ENCODE measurements at places on chromosomes 16 and 17.

DNA sequence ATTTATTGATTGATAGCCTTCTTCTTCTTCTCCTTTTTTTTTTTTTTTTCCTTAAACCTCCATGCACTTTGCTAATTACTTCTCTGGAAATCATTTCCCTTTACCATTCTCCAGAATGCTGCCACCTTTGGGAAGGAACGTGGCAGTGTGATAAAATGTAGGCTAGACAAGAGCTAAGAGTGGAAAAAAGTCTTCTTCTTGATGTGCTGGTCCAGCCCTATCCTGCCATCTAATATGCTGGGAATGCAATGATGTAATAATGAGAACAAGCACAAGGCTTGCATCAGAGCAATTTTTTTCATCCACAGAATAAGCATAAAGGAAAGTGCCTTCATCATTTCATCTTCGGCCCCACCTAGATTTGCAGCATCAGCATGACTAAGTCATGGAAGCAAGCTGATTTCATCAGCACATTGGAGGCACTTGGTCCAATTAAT lies 128.7 kb upstream of the ZFHX3 start:
- H3K27me3 ChIP-seq = no peaks in the 10 kb centered on the region
- no peak for DNase-seq
- H3K4me1 ChIP-seq = peaks cover 13% of the 10 kb centered on the region
- no peak overlapping the region for H3K4me3 ChIP-seq
- no peak overlapping the region for H3K27ac ChIP-seq

GRCh38 chr17:75503976-75504346 lies 11.4 kb downstream of the CASKIN2 start:
- no peaks in the 10 kb centered on the region for H3K27me3 ChIP-seq
- DNase-seq = no peak
- H3K27ac ChIP-seq = no peak overlapping the region
- H3K4me1 ChIP-seq = no peaks in the 10 kb centered on the region
- no peak overlapping the region for H3K4me3 ChIP-seq

DNA sequence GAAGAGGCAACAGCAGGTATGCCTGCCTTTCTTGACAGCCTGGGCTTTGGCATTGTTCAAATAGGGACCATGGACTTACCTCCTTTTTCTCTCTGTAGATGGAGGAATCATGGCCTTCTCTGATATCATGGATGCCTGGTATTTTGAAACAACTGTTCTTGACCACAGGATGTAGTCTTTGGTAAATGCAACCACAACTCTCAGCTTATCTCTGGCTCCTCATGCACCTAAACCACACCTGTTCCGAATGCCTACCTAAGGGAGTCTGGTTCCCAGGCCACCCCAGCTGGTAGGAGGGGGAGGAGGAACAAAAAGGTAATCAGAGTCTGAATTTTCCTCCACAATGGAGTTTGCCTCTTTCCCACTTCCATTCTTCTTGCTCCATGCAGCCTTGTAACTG lies 18.8 kb downstream of the CDK5RAP3 start:
- DNase-seq = no peak
- H3K4me1 ChIP-seq = peaks cover 39% of the 10 kb centered on the region
- no peak overlapping the region for H3K4me3 ChIP-seq
- H3K27me3 ChIP-seq = no peaks in the 10 kb centered on the region
- H3K36me3 ChIP-seq = no peaks in the 10 kb centered on the region
- H3K27ac ChIP-seq = no peak overlapping the region

DNA sequence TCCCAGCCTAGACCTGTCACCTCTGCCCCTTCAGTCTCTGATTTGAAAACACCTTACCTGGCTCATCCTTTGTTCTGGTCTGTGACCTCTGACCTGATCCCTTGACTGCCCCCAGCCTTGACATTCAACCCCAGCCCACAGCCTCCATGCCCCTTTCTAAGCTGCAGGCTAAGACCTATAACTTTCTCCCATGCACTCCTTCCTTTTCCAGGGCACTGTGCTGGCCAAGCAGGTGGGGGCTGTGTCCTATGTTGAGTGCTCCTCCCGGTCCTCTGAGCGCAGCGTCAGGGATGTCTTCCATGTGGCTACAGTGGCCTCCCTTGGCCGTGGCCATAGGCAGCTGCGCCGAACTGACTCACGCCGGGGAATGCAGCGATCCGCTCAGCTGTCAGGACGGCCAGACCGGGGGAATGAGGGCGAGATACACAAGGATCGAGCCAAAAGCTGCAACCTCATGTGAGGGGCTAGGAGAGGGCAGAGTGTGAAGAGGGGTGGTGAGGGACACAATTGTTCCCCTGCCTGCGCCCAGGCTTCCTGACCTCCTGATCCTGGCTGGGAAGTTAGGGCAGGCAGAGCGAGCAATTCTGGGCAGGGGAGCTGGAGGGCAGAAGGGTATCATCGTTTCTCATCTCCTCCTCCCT lies 3.3 kb downstream of the RND2 start:
- H3K4me3 ChIP-seq = no peak overlapping the region
- no peaks in the 10 kb centered on the region for H3K27me3 ChIP-seq
- no peak overlapping the region for H3K27ac ChIP-seq
- peaks cover 40% of the 10 kb centered on the region for H3K4me1 ChIP-seq
- DNase-seq = no peak

DNA sequence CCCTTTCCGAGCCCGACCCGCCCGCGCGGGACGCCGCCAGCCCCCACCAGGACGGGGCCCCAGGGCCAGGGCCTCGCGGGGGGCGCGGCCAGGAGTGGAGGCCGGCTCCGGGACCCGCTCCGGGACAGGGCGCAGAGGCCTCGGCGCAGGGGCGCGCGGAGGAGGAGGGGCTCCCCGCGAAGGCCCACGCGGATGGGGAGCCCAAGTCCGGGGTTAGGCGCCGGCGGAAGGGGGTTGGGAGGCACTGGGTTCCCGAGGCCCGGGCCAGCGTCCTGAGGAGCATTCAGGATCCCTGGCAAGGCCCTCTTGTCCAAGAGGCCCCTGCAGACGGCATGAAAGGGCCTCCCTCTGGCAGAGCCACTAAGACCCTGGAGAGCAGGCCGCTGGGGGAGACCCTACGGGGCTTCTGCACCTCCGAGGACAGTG lies 57.8 kb upstream of the CIBAR2 start:
- DNase-seq = no peak
- peaks cover 11% of the 10 kb centered on the region for H3K27me3 ChIP-seq
- peaks cover 56% of the 10 kb centered on the region for H3K4me1 ChIP-seq
- H3K4me3 ChIP-seq = peak overlapping the region; percentile 54

DNA sequence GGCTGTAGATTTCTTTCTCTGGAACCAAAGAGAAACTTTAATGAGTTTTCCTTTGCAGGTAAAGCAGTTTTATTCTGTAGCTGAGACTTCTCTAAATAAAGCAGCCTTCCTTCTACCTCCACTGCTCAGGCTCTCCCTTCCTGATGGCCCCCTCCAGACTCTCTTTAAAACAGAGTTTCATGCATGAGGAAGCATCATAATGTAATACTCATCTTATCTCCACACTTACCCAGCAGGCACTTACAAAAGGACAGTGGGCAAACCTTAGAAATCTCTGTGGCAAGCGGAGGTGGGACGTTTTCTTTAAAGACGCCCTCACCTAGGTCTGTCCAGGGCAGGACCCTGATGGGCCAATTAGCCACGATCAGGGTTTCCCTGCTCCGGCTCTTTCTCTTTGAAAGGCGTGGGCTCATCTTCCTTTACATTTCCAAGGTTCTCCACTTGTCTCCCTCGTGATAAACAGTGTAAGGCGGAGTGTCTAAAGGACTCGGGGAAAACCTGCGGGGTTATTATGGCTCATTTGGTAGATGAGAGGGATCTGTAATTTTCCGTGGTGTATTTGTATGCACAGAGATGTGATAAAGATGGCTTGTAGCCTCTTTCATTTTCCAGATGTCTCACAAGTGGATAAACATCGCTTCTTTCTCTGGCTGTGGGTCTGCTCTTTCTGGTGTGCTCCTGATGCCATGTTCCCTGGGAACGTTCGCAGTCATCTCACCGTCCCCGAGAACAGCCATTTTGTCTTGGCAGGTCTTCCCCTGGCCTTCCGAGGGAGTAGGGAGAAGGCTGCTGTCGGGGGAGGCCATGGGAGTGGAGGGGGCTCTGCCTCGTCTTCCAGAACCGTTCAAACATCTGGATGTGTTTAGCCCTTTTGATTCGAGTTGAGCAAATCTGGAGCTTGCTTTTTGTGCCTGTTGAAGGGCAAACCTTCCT lies 239.0 kb downstream of the CCDC182 start:
- H3K36me3 ChIP-seq = no peaks in the 10 kb centered on the region
- peaks cover 20% of the 10 kb centered on the region for H3K4me1 ChIP-seq
- peak overlapping the region; percentile 42 for H3K27ac ChIP-seq
- no peak for DNase-seq
- H3K27me3 ChIP-seq = no peaks in the 10 kb centered on the region
- no peak overlapping the region for H3K4me3 ChIP-seq

DNA sequence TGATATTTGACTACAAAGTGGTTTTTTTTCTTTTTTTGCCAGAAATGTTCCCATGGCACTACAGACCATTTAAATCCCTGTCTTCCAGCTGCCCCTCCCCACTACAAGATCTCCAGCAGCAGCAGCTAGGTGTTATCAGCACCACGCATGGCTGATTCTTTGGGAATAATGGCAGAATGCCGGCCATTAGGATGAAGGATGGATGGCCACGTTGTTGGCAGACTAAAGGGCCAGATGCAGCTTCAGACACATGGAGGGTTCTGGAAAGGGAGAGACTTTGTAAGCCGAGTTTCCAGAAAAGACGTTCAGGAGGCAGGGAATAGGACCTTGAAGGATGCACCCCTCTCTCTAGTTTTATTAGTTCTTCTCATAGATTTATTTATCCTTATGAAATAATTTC lies 10.3 kb upstream of the MED9 start:
- DNase-seq = no peak
- no peaks in the 10 kb centered on the region for H3K36me3 ChIP-seq
- no peaks in the 10 kb centered on the region for H3K4me1 ChIP-seq
- H3K4me3 ChIP-seq = no peak overlapping the region
- H3K27me3 ChIP-seq = no peaks in the 10 kb centered on the region

DNA sequence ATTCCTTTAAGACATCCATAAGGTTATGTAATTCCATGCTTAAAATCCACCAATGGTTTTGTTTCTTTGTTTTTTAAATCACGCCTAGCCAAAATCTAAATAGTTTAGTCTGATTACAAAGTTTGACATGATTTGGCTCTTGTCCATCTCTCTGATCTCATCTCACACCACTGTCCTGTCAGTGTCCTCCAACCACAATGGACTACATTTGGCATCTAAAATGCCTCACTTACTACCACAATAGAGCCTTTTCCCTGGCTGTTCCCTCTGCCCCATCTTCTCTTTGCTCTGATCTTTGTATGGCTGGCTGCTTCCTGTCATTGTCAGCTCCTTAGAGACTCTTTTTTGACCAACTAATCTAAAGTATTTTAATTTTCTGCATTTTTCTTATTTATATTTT lies 157.2 kb downstream of the MYO1D start:
- no peaks in the 10 kb centered on the region for H3K4me1 ChIP-seq
- H3K36me3 ChIP-seq = no peaks in the 10 kb centered on the region
- no peak overlapping the region for H3K27ac ChIP-seq
- DNase-seq = no peak
- H3K4me3 ChIP-seq = no peak overlapping the region

DNA sequence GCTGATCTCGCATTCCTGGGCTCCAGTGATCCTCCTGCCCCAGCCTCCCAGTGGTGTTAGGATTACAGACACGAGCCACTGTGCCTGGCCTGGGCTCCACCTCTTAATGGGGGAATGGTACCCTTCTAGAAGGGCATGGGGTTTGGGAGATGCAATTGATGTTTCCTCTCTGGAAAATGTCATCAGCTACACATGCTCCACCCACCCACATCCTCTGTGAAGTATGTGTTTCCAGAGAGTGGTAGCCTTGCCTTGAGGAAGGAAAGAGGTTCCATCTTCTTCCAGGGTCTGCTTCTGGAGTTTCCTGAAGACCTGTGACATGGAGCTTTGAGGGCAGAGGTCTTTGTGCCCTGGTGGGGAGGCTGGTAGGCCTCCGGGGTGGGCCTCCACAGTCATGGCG lies 45.2 kb upstream of the GSE1 start:
- H3K36me3 ChIP-seq = no peaks in the 10 kb centered on the region
- no peak overlapping the region for H3K27ac ChIP-seq
- no peak overlapping the region for H3K4me3 ChIP-seq
- H3K27me3 ChIP-seq = no peaks in the 10 kb centered on the region
- no peak for DNase-seq

- no peak overlapping the region for H3K27ac ChIP-seq
- H3K4me3 ChIP-seq = no peak overlapping the region
- no peak for DNase-seq
- H3K27me3 ChIP-seq = peaks cover 23% of the 10 kb centered on the region
- no peaks in the 10 kb centered on the region for H3K36me3 ChIP-seq
Measured at GRCh38 chr17:47704736-47705135, 10.8 kb downstream of the TBKBP1 start.

DNA sequence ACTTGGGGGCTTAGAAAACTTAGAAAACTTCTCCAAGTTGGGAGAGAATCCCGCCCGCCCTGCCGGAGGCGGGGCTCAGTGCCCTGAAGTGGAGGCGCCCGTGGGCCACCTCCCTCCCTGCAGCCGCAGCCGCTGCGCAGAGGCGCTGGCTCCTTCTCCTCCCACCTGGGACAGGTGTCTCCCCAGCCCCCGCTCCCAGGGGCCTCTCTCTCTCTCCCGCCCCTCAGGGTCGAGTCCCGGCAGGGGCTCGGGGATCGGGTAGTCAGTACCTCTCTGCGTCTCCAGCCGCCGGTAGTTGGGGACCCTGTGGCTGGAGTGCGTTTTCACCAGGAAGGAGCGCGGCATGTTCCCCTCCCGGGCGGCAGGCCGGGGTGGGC lies 257 bp downstream of the SNAI3 start:
- peak; percentile 67 for DNase-seq
- H3K27me3 ChIP-seq = peaks cover 10% of the 10 kb centered on the region
- no peak overlapping the region for H3K27ac ChIP-seq
- peak overlapping the region; percentile 96 for H3K4me3 ChIP-seq
- no peaks in the 10 kb centered on the region for H3K36me3 ChIP-seq

GRCh38 chr17:30332057-30332542 lies 1.8 kb downstream of the TMIGD1 start:
- DNase-seq = no peak
- no peaks in the 10 kb centered on the region for H3K27me3 ChIP-seq
- no peak overlapping the region for H3K4me3 ChIP-seq
- no peaks in the 10 kb centered on the region for H3K4me1 ChIP-seq
- H3K36me3 ChIP-seq = no peaks in the 10 kb centered on the region

DNA sequence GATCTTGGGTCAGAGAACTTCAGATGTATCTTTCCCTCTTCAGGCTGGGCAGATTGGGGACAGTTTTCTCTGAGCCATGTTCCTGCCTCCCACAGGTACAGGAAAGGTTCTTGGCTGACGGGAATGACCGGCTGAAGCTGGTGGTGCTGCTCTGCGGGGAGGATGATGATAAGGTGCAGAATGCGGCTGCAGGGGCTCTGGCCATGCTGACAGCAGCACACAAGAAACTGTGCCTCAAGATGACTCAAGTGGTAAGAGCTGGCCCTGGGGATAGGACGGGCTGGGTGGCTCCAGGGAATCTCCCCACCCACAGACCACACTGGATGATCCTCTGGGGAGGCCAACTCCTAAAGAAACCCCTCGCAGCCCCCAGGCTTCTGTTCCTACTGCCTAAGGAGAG lies 10.9 kb downstream of the SLC35G3 start:
- H3K4me3 ChIP-seq = no peak overlapping the region
- H3K4me1 ChIP-seq = no peaks in the 10 kb centered on the region
- H3K27ac ChIP-seq = no peak overlapping the region
- H3K27me3 ChIP-seq = no peaks in the 10 kb centered on the region

Measured in GM23338 (cell line).